ENCODE measurements at places on chromosomes 16 and 17. TPM values are rescaled to one million over a fixed set of nuclear protein-coding genes. Genes with fewer than 3 reads are reported as not detected.

- DNase-seq: no peak
Measured at GRCh38 chr16:84049403-84050060, 6.9 kb upstream of the SLC38A8 start.

DNA sequence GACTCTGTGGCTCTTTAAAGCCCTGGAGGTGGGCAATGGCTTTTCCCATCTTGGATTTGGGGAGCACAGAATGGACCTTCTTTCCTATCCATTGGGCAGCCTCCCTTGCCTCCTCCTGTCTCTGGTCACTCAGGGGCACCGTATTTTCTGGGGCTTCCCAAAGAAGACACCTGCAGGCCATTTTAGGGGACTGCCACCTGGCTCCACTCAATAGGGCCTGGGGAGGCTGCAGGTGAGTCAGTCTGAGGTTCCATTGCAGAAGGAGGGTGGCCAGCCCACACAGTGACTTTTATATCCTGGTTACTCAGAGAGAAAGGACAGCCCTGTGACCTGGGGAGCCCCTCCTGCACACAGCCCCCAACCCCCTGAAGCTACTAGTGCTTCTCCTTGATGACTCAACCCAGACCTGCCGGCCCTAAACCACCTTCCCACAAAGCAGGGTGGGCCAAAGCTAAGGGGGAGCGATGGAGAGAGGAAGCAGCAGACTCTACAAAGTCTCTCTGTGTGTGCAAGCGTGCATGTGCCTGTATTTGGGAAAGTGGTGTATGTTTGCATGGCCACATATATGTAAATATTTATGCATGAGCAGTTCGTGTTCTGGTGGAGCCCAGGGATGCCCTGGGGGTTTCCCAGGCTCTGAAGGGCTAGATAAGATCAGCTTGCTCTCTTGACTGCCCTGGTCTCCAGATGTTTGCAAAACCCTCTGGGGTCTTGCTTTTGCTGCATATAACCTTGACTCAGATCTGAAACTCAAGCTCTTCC is 5.0 kb downstream of the CX3CL1 start:
- no peak for DNase-seq

GRCh38 chr17:51078009-51078592 is 42.6 kb downstream of the SPAG9 start:
- DNase-seq: no peak

DNA sequence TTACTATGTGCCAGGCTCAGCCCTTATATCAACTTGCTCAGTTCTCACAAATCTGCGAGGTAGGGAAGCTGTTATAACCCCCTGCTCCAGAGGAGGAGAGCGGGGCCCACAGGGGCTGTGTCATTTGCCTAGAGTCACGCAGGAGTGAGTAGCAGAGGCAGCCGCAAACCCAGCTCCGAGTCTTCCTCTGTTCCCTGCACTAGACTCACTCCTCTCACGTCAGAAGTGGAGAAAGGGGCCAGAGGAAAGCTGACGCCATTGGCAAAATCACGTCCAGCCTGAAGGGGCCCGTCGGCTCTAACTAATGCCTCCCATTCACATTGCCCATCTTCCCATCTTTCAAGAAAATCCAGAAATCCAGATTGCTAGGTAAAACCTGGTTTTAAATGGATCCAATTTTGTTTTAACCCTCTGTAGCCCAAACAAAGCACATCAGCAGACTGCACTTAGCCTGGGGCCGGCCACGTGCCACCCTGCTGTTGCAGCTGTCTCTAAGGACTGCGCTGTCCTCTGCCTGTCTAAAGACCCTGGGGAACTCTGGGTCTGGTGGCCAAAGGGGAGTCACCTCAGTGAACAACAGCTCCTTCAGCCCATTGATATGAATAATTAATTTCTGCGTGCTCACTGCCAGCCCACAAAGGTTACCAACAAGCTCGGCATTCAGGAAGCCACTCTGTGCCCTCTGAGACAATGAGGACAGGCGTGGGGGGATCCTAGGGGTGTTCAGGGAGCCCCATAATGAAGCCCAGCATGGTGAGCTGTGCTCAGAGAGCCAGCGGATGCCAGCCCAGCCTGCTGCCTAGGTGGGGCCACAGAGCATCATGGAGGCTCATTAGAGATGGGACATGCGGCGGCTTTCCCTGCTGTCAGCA is 36.7 kb upstream of the ABR start:
- no peak for DNase-seq

DNA sequence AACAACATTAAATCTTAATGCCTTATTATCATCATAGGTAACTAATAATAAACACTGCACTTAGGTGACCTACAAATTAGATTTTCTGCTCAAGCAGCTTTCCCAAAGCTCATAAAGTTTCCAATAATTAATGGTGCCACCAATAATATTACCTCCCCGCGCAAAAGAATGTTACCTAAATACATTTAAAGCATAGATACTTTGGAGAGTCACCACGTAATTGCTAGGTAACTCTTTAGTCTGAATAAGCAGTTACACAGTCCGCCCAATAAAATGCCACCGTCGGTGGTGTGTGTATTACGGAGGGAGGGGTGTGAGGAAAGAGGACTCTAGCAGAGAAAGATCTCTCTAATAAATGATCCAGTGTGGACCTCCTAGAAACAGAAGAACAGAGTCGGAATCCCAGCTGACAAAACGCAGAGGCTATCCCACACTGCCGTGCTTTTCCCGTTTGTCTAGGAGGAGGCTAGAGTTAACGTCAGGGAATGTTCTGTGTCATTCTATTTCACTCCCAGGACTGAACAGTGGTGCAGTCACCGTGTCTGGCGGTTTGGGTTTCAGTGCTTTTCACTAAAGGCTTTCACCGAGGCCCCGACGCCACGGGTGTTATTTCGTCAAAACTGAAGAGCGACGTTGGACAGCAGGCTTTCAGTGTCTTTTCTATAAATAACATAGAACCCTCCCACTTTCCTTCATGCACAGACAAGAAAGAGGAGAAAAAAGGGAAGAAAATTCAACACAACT is 630 bp downstream of the RNFT1 start:
- no peak for DNase-seq

DNA sequence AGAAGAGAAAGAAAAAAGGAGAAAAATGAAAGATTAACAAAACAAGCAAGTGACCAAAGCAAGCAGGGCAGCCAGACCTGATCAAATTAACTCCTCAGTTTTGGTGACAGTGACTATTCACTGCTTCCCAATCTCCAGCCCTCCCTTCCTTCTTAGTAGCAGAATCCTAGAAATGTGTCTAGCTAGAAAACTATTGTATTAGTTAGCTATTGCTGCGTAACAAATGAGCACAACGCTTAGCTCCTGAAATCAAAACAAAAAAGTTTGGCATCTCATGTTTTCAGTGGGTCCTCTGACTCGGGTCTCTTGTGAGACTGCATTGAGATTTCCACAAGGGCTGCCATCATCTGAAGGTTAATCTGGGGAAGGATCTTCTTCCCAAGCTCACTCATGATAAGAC is 213.9 kb downstream of the PARN start:
- DNase-seq: no peak

DNA sequence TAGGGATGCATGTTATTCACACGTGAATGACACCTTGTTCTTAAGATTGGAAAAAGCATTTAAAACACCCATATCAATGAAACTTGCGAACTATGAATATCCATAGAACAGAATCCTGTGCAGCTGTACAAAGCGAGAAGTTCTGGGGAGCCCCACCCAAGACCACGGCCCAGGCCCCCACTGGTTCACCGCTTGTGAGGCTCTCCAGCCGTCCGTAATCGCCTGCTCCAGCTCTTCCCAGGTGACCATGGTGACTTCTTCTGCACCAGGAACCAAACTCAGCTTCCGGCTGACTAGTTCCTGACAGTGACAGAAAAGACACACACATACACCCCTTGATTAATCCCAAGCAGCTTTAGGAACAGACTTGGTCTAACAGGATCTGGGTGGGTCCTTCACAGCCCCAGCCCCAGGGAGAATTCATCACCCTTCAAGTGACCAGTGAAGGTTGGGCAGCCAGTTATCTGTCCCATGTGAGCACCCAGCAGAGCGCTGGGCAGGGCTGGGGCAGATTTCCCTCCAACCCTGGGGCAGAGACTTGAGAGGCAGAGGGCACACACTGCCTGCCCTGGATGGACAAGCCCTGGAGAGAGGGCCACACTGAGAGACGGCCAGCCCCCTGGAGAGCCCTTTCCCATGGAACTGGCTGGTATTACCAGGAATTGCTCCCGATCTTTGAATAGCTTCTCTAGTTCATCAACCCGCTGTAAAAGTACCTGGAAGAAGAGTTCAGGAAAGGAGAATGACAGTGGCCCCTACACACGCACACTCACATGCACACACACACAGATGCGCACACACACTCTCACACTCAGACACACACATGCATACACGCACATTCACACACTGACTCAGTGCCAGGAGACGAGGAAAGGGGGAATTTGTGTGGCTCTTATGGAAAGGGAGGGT is 3.6 kb downstream of the QRICH2 start:
- DNase-seq: no peak

The TMEM238L gene
- total RNA-seq: not detected

The MFAP4 gene
- total RNA-seq: 96.7 TPM

The OR3A1 gene
- total RNA-seq: not detected

The TBX21 gene
- 0.35 TPM for total RNA-seq

The HEATR9 gene
- total RNA-seq: not detected

The ARL5C gene
- not detected for total RNA-seq

The TM4SF5 gene
- not detected for total RNA-seq
